ENCODE measurements at places on chromosomes 5 and 9. TPM values are rescaled to one million over a fixed set of nuclear protein-coding genes. Genes with fewer than 3 reads are reported as not detected.
A peak's percentile ranks its signal among the peaks of the same experiment; 100 is the strongest.

CENPP gene
- 22.8 TPM for total RNA-seq

GPR21 gene
- 1.2 TPM for total RNA-seq

WDR31 gene
- total RNA-seq = 1.1 TPM

DBH gene
- total RNA-seq = not detected

GPX3 gene
- not detected for total RNA-seq

TMEM161B gene
- 28.0 TPM for total RNA-seq

SPATA31E1 gene
- not detected for total RNA-seq

TEX53 gene
- total RNA-seq = not detected

NIM1K gene
- 0.50 TPM for total RNA-seq

C9orf50 gene
- total RNA-seq = not detected

- no peak overlapping the region for H3K4me3 ChIP-seq
- no peaks in the 10 kb centered on the region for H3K4me1 ChIP-seq
- no peaks in the 10 kb centered on the region for H3K36me3 ChIP-seq
- H3K27ac ChIP-seq = no peak overlapping the region
- DNase-seq = no peak
- peaks cover 3% of the 10 kb centered on the region for H3K27me3 ChIP-seq
Measured at GRCh38 chr5:66967826-66968262, 228.8 kb downstream of the CD180 start.

DNA sequence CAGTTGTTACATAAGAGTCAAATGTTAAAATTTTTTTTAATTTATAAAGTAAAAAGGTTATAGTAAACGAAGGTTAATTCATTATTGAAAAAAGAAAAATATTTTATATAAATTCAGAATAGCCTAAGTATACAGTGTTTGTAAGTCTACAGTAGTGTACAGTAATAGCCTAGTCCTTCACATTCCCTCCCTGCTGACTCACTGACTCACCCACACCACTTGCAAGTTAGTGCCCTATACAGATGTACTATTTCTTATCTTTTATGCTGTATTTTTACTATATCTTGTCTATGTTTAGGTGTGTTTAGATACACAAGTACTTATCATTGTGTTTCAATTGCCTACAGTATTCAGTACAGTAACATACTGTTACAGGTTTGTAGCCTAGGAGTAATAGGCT lies 57.6 kb downstream of the MAMDC2 start:
- no peak overlapping the region for H3K27ac ChIP-seq
- H3K4me3 ChIP-seq = no peak overlapping the region
- no peaks in the 10 kb centered on the region for H3K27me3 ChIP-seq
- no peaks in the 10 kb centered on the region for H3K4me1 ChIP-seq
- DNase-seq = no peak
- no peaks in the 10 kb centered on the region for H3K36me3 ChIP-seq

DNA sequence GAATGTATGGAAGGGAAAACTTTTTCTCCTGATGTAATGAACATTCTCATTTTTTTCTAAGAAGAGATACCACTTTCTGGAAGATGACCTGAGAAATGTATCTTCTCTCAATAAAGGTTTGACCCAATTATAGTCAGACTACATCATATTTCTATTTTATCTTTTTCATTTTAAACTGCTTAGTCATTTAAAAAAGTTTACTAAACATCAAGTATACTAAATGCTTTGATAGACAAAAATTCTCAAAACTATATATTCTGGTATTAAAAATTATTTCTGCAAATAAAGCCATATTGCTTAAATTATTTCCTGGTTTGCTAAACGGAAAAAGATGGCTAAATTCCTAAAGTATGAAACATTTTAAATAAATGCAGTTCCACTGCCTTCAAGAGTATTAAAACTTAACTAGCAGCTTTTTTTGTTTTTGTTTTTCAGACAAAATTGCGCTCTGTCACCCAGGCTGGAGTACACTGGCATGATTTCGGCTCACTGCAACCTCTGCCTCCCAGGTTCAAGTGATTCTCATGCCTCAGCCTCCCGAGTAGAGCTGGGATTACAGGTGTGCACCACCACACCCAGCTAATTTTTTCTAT lies 37.1 kb downstream of the FBXW11 start:
- peaks cover 42% of the 10 kb centered on the region for H3K36me3 ChIP-seq
- H3K4me3 ChIP-seq = no peak overlapping the region

- H3K4me3 ChIP-seq = no peak overlapping the region
- H3K27me3 ChIP-seq = no peaks in the 10 kb centered on the region
- H3K36me3 ChIP-seq = no peaks in the 10 kb centered on the region
- no peak overlapping the region for H3K27ac ChIP-seq
- peaks cover 2% of the 10 kb centered on the region for H3K4me1 ChIP-seq
Measured at GRCh38 chr5:749101-749670, 35.3 kb downstream of the ZDHHC11B start.

DNA sequence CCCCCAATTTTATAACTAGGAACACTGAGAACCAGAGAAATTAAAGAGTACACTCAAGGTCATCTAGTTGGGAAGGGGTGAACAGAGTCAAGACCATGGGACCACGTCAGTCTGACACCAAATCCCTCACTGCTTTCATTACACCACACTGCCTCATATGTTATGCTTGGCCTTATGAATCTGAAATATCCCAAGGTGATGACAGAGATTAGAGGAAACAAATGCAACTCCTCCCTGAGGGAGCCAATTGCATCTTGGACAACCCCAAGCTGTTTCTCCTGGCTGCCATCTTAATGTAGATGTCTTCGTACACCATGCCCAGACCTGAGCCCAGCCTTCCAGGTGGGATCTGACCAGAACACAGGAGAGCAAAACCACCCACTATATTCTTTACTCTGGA lies 60.6 kb upstream of the ABCA1 start:
- H3K4me1 ChIP-seq = peaks cover 25% of the 10 kb centered on the region
- no peaks in the 10 kb centered on the region for H3K36me3 ChIP-seq
- H3K27me3 ChIP-seq = peaks cover 63% of the 10 kb centered on the region
- no peak overlapping the region for H3K27ac ChIP-seq

GRCh38 chr9:134656334-134657006 lies 14.9 kb downstream of the COL5A1 start:
- no peaks in the 10 kb centered on the region for H3K36me3 ChIP-seq
- no peak overlapping the region for H3K4me3 ChIP-seq
- H3K27ac ChIP-seq = no peak overlapping the region

- H3K4me1 ChIP-seq = no peaks in the 10 kb centered on the region
- H3K4me3 ChIP-seq = no peak overlapping the region
- H3K36me3 ChIP-seq = no peaks in the 10 kb centered on the region
- peaks cover 58% of the 10 kb centered on the region for H3K27me3 ChIP-seq
Measured at GRCh38 chr5:141870871-141871270, 7.3 kb downstream of the PCDH1 start.

- H3K27ac ChIP-seq = no peak overlapping the region
- H3K27me3 ChIP-seq = no peaks in the 10 kb centered on the region
- H3K4me3 ChIP-seq = no peak overlapping the region
- no peak for DNase-seq
- H3K4me1 ChIP-seq = peaks cover 8% of the 10 kb centered on the region
- H3K36me3 ChIP-seq = peaks cover 46% of the 10 kb centered on the region
Measured at GRCh38 chr9:128182893-128183588, 8.3 kb downstream of the CIZ1 start.

DNA sequence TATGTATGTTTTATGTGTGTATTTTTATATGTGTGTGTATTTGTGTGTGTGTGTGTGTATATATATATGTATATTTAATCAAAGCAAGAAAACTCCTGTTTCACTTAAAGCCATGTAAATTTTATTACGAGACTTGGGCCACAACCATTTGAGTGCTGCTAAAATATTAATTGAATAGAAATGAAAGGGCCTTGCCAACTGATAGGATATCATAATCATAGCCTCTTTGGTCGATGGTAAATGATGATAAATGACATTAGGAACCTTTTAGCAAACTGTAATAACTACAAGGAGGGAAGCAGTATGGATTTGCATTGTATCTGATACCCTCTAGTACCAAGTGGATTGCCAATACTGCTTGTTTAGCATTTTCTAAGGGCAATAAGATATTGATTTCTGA lies 7.9 kb downstream of the TLE4 start:
- H3K27ac ChIP-seq = no peak overlapping the region
- H3K4me1 ChIP-seq = peaks cover 65% of the 10 kb centered on the region
- DNase-seq = no peak
- peaks cover 49% of the 10 kb centered on the region for H3K36me3 ChIP-seq
- H3K27me3 ChIP-seq = no peaks in the 10 kb centered on the region
- H3K4me3 ChIP-seq = no peak overlapping the region

DNA sequence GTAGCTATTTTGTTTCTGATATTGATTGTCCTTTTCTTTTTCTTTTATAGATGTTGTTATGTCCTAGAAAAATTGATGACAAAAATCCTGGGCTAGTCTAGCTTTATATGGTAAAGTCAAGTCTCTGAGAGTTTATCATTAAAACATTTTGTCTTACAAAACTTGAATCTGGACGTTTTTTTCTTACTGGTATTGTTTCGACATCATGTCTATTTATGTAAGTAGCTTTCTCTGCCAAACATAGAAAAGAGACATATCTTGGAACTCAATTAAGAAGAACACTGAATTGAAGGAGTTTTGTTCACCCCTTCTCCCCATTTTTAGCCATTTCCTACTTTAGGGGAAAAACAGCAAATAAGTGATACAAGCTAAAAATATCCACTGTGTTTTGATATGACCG lies 151.5 kb downstream of the ISOC1 start:
- no peaks in the 10 kb centered on the region for H3K36me3 ChIP-seq
- no peaks in the 10 kb centered on the region for H3K27me3 ChIP-seq
- H3K4me3 ChIP-seq = no peak overlapping the region

DNA sequence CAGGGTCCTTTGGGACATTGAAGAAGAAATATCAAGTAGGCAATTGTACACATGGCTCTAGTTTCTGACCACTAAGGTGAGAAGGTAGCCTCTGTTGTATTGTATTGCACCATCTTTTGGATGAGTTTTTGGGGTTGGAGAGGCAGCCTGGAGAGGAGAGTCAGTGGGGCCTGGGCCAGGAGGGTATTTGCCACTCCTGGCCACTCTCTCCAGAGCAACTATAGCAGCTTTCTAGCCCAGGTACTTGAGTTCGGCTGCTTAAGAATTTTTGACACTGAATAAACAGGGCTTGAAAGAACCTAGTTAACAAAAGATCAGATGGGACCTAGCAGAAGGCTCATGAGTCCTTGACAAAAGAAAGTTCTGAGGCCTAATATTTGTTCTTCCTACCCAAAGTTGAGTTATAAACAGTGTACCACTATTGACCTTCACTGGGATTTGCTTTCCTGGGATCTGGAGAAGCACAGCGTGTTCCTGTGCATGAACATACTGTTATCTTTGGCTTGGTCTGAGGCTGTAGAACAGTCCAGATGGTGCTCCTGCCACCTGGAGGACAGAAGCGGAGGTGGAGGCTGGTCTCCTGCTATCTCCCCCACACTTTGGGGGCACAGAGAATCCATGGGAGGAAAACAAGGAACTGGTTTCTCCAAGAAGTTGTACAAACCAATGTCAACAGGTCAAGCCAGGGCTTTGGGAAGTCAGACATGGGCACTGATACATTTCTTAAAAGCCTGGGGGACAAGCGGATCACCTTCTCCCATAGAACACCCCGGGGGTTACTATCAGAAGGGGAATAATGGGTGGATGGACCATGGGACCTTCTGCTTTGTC lies 110.4 kb upstream of the LIFR start:
- H3K4me3 ChIP-seq = no peak overlapping the region
- no peak overlapping the region for H3K27ac ChIP-seq
- DNase-seq = no peak
- no peaks in the 10 kb centered on the region for H3K36me3 ChIP-seq
- no peaks in the 10 kb centered on the region for H3K4me1 ChIP-seq
- H3K27me3 ChIP-seq = peaks cover 16% of the 10 kb centered on the region

- peaks cover 34% of the 10 kb centered on the region for H3K4me1 ChIP-seq
- H3K27ac ChIP-seq = peak within 1 kb of the TSS; percentile 48
- DNase-seq = peak; percentile 82
- peaks cover 2% of the 10 kb centered on the region for H3K36me3 ChIP-seq
- peak within 1 kb of the TSS; percentile 53 for H3K4me3 ChIP-seq
Measured at GRCh38 chr5:179793468-179794139, at the start of gene LTC4S. Gene LTC4S (plus strand): TSS chr5:179793986. CDS start chr5:179794081, 95 bp downstream.

DNA sequence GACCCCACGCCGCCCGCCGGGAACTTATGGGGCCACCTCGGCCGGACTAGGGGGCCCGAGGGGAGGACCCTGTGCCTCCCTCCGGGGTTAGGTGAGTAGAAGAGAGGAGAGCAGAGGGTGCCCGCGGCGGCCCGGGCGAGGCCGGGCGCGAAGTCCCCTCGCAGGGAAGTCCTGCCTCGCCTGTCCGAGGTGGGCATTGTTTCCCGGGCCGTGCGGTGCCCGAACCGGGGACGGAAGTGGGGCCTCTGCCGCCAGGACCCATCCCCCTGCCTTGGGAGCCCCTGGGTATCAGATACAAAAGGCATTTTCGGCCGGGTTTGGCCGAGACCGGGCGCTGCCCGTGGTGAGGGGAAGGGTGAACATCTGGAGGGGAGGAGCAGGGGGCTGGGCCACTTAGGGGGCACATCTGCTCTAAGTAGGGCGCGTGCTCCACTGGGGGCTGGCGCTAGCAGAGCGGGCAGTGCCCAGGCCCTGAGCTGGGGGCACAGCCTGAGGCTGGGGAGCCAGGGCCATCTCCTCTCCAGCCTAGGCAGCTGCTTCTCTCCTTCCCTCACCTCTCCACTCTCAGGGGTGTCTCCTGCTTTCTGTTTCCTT lies 48.2 kb downstream of the DAB2IP start:
- H3K36me3 ChIP-seq = no peaks in the 10 kb centered on the region
- no peak overlapping the region for H3K4me3 ChIP-seq
- no peak overlapping the region for H3K27ac ChIP-seq
- H3K27me3 ChIP-seq = peaks cover 69% of the 10 kb centered on the region
- H3K4me1 ChIP-seq = peaks cover 18% of the 10 kb centered on the region

GRCh38 chr9:9389904-9390303 lies 1222.9 kb downstream of the PTPRD start:
- no peak overlapping the region for H3K27ac ChIP-seq
- no peaks in the 10 kb centered on the region for H3K4me1 ChIP-seq
- no peak for DNase-seq
- H3K36me3 ChIP-seq = no peaks in the 10 kb centered on the region
- H3K27me3 ChIP-seq = no peaks in the 10 kb centered on the region

DNA sequence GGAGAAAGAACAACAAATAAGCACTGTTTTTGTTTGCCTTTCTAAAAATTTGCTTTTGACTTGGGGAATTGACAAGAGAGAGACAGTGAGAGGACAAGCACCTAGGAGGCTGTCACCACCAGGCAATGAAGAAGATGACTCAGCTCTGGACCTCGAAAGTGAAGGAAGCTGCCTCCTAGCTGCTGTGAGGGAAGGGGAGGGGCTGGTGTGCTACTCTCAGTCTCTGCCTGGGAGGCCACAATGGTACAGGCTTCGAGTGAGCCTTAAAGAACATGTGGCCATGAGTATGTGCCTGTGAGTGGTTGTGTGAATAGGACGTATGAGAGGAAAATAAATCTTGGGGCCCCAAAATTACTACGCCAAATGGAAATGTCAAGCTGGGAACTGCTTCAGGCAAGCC lies 7.1 kb upstream of the PLK2 start:
- no peaks in the 10 kb centered on the region for H3K36me3 ChIP-seq
- H3K27me3 ChIP-seq = peaks cover 17% of the 10 kb centered on the region
- peak; percentile 60 for DNase-seq
- no peak overlapping the region for H3K4me3 ChIP-seq

- no peak overlapping the region for H3K4me3 ChIP-seq
- no peaks in the 10 kb centered on the region for H3K36me3 ChIP-seq
- H3K27ac ChIP-seq = no peak overlapping the region
- H3K27me3 ChIP-seq = no peaks in the 10 kb centered on the region
Measured at GRCh38 chr9:100999906-101000544, 28.5 kb upstream of the PLPPR1 start.

- DNase-seq = peak; percentile 29
- no peak overlapping the region for H3K4me3 ChIP-seq
- peaks cover 18% of the 10 kb centered on the region for H3K27me3 ChIP-seq
- no peaks in the 10 kb centered on the region for H3K4me1 ChIP-seq
Measured at GRCh38 chr5:178438796-178439195, 151.4 kb downstream of the COL23A1 start.

- H3K4me1 ChIP-seq = no peaks in the 10 kb centered on the region
- H3K27me3 ChIP-seq = no peaks in the 10 kb centered on the region
- H3K27ac ChIP-seq = no peak overlapping the region
- no peak overlapping the region for H3K4me3 ChIP-seq
- H3K36me3 ChIP-seq = no peaks in the 10 kb centered on the region
Measured at GRCh38 chr5:100232736-100233135, 302.4 kb upstream of the FAM174A start.

Measured in activated CD8-positive, alpha-beta memory T cell treated with anti-CD3 and anti-CD28 coated beads, Interleukin-2, amount 10 ng/mL, durations not matched to agents 7 days and 5 days (primary cell).